ENCODE measurements at places on chromosomes 2 and 18.

- DNase-seq = no peak
Observed at GRCh38 chr18:47606526-47606925, 323.9 kb downstream of the SMAD2 start.

- no peak for DNase-seq
Observed at GRCh38 chr18:6576718-6577375, 152.7 kb upstream of the ARHGAP28 start.

- no peak for DNase-seq
Observed at GRCh38 chr2:226488034-226488433, 311.6 kb downstream of the IRS1 start.

DNA sequence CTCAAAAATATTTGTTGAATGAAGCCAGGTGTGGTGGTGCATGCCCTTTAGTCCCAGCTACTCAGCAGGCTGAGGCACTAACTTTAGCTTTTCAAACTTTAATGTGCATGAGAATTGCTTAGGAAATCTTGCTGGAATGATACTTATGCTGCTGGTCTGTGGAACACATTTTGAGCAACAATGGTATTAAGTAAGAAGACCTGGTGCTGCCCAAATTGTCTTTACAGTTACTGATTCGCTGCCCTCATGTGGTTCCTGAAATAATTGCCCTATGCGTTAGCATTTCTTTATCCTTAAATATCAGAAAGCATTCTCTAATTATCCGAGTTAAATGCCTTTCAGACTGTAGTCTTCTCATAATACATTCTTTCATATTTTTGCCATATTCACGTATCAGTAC lies 76.0 kb upstream of the SESTD1 start:
- DNase-seq = peak; percentile 6

DNA sequence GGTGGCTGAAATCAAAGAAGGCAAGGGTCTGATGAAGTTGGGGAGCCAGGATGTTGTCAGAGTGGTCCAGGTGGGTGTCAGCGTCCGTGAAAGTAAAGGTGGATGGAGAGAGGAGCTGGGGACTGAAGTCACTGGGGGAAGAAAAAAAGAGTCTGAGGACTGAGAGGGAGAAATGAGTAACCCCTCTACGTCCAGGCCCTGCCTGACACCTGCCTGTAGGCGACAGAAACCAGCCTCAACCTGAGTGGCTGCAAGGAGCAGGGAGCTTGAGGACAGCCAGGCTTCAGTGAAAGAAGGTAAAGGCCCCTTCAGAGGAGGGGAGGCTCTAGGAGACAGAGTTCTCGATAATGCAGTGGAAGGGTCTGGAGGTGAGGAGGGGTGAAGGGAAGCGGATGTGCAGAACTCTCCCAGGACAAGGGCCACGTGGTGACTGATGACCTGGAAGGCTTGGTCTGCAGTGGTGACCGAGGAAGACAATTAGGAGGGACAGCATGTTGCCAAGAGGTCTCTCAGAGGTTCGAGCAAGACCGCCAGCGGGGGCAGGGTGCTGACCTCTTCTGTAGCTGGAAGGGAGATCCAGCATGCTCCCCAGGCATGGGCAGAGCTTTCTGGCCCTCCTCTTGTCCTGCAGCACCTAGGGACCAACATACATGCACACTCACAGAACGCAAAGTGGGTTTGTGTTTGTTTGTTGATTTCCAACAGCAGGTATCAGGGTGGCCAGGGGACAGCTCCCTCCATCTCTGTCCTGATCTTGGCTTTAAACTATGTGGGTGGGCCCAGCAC lies 86.6 kb upstream of the TMEM247 start:
- no peak for DNase-seq

GRCh38 chr2:120466704-120467054 lies 120.7 kb downstream of the INHBB start:
- no peak for DNase-seq

GRCh38 chr18:6414723-6415417 lies at the start of gene L3MBTL4:
Gene L3MBTL4 (minus strand): TSS chr18:6414911. CDS start chr18:6311625, 103,286 bp downstream.
- peak; percentile 9 for DNase-seq

- DNase-seq = peak; percentile 27
Observed at GRCh38 chr2:41836948-41837347, 210.9 kb upstream of the PKDCC start.

Data from CD4-positive, alpha-beta T cell treated with Interleukin-10 for 1 hour (primary cell).